ENCODE measurements at places on chromosomes 3 and 15.

DNA sequence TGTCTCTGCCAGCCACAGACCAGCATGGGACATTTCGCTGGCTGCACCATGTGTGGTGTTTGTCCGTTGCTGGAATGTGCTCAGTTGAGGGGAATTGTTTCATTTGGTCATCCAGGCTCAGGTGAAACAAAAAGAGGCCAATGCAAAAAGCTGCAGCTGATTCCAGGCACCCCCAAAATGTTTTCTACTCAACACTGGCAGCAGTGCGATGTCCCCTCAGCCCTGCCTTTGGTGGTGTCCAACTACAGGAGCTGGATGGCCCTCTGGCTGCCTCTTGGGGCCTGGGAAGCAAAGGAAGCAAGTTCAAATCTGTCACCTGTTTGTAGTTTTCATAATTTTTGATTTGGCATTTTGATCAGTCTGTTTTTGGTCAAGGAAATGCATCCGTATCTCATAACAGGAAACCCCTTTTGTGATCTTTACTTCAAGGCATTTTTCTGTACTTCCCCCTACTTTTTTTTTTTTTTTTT lies 141.8 kb downstream of the EEFSEC start:
- DNase-seq: no peak

DNA sequence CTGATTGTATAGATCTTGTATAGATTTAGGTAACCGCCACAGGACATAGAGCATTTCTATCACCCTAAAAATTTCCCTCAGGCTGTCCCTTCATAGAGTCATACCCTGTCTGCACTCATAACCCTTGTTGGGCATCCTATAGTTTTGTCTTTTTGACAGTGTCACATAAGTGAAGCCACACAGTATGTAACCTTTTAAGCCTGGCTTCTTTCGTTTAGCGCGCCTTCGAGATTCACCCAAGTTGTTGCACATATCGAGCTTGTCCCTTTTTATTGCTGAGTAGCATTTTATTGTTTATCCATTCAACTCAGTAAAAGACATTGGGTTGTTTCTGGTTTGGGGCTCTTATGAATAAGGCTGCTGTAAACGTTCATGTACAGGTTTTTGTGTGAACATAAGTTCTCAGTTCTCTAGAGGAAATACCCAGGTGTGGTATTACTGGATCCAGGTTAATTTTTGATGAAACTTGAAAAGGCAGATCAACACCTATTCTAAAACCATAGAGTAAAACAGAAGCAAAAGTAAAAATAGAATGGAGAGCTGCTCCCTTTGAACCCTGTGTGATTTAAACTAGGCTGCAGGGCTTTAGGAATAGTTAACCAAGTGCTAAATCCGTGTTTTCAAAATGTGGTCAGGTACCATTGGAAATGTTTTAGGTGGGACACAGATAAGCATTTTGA lies 49.5 kb downstream of the CD86 start:
- no peak for DNase-seq

- DNase-seq: no peak
Measured at GRCh38 chr3:149495581-149496125, 21.2 kb downstream of the TM4SF4 start.

DNA sequence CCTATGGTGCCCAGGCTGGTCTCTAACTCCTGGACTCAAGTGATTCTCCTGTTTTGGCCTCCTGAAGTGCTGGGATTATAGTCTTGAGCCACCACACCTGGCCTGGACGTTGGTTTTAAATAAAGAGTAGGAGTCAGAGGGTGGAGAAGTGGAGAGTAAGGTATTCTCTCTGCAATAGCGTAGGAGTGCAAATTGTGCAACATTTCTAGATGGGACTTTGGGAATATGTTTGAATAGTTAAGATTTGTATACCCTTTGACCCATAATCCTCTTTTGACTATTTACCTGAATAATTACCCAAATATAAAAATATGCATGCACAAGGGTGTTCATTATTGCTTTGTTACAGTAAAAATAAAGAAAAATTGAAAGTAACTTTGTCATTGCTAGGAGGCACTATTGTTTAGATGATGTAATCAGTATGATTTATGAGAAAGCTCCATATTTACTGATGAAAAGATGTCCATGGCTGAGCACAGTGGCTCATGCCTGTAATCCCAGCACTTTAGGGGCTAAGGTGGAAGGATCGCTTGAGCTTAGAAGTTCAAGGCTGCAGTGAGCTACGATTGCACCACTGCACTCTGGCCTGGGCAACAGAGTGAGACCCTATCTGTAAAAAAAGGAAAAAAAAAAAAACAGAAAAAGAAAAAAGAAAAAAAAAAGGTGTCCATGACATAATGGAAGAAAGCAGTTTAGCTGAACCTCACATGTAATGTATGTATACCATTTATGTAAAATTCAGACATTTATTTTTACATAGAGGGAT lies 15.1 kb upstream of the XYLB start:
- DNase-seq: no peak
